ENCODE measurements at places on chromosomes 1 and 21.

DNA sequence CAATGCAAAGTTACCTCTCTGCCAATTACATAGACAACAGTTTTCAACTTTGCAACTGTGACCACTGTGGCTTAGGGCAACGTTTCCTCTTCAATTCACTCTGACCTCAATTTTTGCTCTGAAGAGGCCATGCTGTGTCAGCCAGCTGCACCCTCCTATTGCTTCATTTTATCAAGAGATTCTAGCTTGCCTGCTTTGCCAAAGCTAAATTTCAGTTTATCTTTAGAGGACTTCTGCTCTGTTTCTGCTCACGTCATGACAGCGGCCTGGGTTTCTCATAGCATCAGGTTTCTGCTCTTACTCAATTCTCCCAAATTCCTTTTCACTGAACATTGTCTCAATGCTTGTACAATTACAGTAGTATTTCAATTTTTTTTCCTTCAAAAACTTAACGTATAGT, 154.6 kb downstream of the PLA2G4A start:
- H3K36me3 ChIP-seq: no peaks in the 10 kb centered on the region
- no peak overlapping the region for H3K4me3 ChIP-seq
- H3K4me1 ChIP-seq: no peaks in the 10 kb centered on the region
- no peak overlapping the region for H3K27ac ChIP-seq
- no peaks in the 10 kb centered on the region for H3K27me3 ChIP-seq
- no peak for DNase-seq

DNA sequence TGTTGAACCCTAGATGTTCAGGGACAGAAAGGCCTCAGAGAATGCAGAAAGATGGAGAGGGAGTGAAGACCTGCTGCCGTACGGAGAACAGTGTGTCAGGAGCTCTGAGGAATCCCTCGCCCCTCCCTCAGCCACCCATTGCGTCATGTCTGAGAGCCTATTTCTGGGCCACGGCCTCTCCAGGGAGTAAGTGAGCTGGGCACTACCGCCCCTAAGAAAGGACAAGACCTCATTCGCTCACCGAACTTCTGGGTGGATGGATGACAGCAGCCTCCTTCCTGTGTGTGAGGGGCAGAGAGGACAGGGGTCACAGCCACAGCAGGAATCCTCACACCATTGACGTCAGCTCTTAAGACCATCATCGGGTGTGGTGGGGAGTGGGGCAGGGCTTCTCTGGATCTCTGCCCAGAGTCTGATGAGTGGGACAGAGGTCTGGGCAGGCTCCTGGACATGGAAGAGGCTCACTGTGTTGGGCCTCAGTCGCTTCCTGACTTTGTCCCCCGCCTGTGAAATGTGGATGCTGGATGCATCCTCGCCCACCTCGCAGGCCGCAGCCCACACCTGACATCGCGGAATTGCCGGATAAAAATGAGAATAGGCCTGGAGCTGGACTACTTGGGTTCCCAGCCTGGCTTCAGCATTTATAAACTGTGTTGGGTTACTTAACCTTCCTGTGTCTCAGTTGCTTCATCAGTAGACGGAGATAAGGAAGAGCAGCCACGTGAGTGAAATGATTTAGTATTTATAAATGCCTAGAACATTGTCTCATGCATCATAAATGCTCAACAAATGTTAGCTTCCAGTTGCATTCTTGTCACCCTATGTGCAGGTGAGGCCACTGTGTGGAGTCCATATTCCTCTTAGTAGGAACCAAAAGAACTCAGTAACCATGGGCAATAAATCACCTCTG, 238.6 kb downstream of the TRABD2B start:
- peak overlapping the region; percentile 20 for H3K27ac ChIP-seq
- no peak for DNase-seq
- no peak overlapping the region for H3K4me3 ChIP-seq
- H3K4me1 ChIP-seq: no peaks in the 10 kb centered on the region

DNA sequence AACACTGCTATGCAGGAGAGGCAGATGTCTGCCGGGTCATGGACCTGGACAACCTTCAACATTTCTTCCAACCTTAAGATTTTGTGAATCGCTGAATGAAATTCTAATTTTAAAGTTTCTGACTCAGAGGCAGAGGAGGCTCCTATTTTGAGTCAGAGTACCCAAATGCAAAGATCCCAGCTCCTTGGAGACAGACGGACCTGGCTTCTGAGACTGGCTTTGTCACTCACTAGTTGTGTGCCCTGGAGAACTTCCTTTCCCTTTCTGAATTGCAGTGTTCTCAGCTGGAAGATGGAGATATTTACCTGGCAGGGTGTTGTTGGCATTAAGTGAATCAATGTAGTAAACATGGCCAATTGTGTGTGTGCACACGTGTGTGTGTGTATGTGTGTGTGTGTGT, 51.9 kb downstream of the IER5 start:
- DNase-seq: no peak
- no peak overlapping the region for H3K4me3 ChIP-seq
- H3K36me3 ChIP-seq: peaks cover 5% of the 10 kb centered on the region
- no peak overlapping the region for H3K27ac ChIP-seq
- H3K27me3 ChIP-seq: peaks cover 10% of the 10 kb centered on the region

- no peaks in the 10 kb centered on the region for H3K4me1 ChIP-seq
- no peaks in the 10 kb centered on the region for H3K36me3 ChIP-seq
- no peak overlapping the region for H3K4me3 ChIP-seq
- no peak for DNase-seq
Observed at GRCh38 chr1:182495693-182496092, 45.7 kb downstream of the RGSL1 start.

GRCh38 chr1:7552402-7552801, 218.7 kb upstream of the VAMP3 start:
- no peaks in the 10 kb centered on the region for H3K36me3 ChIP-seq
- DNase-seq: no peak
- peaks cover 12% of the 10 kb centered on the region for H3K4me1 ChIP-seq
- no peak overlapping the region for H3K4me3 ChIP-seq

GRCh38 chr1:63969441-63969901, 195.7 kb downstream of the ROR1 start:
- no peaks in the 10 kb centered on the region for H3K36me3 ChIP-seq
- H3K27me3 ChIP-seq: peaks cover 29% of the 10 kb centered on the region
- no peak overlapping the region for H3K4me3 ChIP-seq
- H3K4me1 ChIP-seq: no peaks in the 10 kb centered on the region
- H3K27ac ChIP-seq: no peak overlapping the region

Data from effector memory CD8-positive, alpha-beta T cell (primary cell).